Breast epithelium (tissue), 4 donors: ENCODE measurements at places on chromosomes 7 and 10.

DNA sequence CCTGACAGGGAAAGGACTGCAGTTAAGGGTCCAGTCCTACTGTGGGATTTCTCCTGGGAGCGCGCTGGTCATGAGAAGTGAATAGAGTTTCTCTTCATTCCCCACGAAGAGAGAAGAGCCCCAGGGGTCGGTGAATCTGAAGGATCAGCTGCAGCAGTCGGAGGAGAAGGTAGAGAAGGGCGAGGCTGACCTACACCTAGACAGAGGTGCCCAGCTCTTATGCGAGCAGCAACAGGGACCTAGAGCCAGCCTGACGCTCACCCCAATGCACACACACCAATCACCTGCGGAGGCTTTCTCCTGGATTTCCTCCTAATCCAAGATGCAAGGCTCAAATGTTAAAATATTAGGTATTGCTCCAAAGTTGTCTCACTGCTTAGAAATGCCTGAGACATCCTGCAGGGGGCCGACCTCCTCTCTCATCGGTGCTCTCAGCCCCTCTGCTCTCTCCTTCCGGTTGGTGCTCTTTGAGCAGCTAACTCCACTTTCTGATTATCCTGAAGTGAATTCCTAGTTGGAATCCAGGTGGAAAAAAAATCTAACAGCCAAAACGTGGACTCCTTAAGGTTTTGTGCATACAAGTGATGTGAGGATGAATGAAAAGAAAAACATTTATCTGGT, 176.4 kb downstream of the AHR start:
- no peak for DNase-seq

- DNase-seq: no peak
Observed at GRCh38 chr10:92420546-92421275, 129.7 kb downstream of the MARCHF5 start.

DNA sequence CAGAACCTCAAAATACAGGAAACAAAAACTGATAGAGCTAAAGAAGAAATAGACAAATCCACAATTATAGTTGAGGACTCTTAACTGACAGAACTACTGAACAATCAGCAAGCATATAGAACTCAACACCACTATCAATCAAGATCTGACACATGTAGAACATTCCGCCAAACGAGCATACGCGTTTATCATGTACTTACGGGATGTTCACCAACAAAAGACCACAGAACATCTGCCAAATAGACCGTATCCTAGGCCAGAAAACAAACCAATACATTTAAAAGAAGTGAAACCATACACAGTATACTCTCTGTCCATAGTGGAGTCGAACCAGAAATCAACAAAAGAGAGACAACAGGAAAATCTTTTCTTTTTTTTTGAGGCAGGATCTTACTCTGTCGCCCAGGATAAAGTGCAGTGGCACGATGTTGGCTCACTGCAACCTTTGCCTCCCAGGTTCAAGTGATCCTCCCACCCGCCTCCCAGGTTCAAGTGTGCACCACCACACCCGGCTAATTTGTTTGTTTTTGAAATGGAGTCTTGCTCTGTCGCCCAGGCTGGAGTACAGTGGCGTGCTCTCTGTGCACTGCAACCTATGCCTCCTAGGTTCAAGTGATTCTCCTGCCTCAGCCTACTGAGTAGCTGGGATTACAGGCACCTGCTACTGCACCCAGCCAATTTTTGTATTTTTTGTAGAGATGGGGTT, 5.1 kb downstream of the GNA12 start:
- no peak for DNase-seq

- DNase-seq: no peak
Observed at GRCh38 chr10:12412666-12413368, 63.5 kb downstream of the CAMK1D start.

DNA sequence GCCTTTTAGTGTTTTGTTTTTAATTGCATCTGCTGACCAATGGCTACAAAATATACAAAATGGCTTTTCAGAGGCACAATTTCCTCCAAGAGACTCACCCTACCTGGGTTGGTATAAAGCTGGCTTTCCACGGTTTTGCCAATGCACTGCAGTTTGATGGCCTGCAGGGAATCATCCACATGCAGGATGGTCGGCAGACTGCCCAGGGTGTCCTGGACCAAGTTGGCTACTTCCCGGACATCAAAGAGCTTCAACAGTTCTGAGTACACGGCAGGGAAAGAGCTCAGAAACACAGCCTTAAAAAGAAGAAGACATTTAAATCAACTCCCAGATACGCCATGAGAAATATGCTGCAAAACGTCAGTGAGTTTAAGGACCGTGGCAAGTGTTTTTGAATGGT, 301.0 kb upstream of the IMMP2L start:
- DNase-seq: no peak

- no peak for DNase-seq
Observed at GRCh38 chr7:140571538-140572122, 69.0 kb downstream of the DENND2A start.

GRCh38 chr10:11012421-11013295, 5.0 kb upstream of the CELF2 start:
- no peak for DNase-seq

GRCh38 chr7:31633894-31634494, 53.0 kb upstream of the PPP1R17 start:
- peak; percentile 55 for DNase-seq

DNA sequence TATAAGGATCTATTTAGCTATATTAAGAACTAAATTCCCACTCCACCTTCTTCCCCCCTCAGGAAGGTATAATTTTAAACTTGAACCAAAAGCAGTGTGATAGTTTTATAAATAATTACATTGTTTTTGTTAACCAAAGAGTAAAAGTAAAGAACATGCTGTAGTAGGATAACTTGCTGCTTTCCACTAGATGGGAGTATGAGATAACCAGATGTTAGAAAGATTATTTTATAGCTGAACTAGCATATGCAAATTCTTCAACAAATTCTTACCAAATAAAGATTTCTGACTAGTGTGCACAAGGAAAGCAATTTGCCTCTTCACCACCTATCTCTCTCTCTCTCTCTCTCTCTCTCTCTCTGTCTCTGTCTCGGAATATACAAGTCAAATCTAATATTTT, 31.8 kb downstream of the TES start:
- DNase-seq: no peak

DNA sequence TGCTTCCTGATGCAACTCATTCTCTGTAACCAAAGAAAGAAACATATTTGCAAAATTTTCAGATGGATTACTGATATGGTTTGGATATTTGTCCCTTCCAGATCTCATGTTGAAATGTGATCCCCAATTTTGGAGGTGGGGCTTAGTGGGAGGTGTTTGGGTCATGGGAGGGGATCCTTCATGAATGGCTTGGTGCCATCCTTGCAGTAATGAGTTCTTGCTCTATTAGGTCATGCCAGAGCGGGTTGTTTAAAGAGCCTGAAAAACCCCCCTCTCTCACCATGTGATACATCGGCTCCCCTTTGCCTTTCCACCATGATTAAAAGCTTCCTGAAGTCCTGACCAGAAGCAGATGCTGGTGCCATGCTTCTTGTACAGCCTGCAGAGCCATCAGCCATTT, 43.8 kb upstream of the PRKG1 start:
- no peak for DNase-seq

- peak; percentile 12 for DNase-seq
Observed at GRCh38 chr10:131975003-131975402, 6.7 kb downstream of the BNIP3 start.

GRCh38 chr10:14742815-14743214, 31.9 kb downstream of the FAM107B start:
- DNase-seq: no peak

GRCh38 chr7:82598958-82599357, 155.4 kb upstream of the CACNA2D1 start:
- no peak for DNase-seq

DNA sequence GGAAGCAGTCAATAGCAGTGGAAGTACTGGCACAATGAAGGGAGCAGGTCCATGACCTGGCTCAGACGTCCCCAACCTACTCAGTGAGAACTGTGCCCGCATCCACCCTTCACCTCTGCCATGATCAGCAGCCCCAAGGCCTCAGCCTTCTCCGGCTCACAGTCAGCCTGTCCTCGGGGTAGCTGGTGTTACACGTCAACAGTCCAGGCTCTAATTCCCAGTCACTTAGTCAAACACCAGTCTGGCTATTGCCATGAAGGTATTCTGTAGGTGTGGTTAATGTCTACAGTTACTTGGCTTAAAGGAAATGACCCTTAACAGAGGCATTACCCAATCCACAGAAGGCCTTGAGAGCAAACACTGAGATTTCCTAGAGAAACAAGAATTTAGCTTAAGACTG, 49.1 kb downstream of the GRB10 start:
- no peak for DNase-seq

DNA sequence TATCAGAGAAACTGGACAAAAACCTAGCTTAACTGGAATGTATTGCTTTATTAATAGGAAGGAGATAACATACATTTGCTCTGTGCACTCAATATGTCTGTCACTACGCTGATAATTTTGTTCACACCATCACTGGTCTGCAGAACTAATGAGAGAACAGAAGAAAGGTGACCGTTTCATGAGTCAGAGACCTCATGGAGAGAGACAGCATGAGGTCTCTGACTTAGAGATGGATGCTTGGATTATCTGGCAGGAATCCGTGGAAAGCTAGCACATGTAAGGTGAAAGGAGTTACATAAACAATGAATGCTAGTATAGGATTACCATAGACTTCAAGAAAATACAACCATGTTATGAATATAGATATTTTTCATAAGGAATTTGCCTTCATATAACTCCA, 947.3 kb downstream of the IPMK start:
- no peak for DNase-seq

- DNase-seq: peak; percentile 39
Observed at GRCh38 chr10:47369251-47369894, 14.7 kb downstream of the ZNF488 start.

DNA sequence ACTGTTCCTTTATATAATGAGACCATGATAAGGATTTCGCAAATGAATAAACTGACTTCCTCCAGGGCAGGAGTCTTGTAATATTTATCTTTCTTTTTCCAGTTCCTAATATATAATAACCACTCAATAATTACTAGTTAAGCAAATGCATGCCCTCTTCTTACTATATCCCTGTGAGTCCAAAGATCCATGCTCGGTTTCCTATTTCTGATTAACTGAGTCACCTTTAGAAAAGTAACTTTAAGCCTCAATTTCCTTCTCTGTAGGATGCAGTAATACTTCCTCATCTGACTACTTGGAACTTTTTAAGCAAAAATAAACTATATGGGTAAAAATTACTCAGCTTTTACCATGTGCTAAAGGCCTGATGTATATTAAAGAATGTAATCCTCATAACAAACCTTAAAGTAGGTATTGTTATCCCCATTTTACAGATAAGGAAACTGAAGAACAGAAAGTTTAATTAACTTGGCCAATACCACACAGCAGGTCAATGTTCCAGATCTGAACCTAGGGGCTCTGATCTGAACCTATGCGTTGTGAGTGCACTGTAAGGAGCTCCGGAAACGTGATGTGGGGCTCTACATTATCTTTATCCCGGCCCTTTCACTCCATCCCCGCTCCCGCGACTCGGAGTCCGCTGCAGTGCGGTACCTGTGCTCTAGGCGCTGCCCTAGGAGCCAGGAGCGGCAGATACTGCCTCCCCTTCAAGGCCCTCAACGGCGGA, 458 bp downstream of the COX15 start:
- no peak for DNase-seq

DNA sequence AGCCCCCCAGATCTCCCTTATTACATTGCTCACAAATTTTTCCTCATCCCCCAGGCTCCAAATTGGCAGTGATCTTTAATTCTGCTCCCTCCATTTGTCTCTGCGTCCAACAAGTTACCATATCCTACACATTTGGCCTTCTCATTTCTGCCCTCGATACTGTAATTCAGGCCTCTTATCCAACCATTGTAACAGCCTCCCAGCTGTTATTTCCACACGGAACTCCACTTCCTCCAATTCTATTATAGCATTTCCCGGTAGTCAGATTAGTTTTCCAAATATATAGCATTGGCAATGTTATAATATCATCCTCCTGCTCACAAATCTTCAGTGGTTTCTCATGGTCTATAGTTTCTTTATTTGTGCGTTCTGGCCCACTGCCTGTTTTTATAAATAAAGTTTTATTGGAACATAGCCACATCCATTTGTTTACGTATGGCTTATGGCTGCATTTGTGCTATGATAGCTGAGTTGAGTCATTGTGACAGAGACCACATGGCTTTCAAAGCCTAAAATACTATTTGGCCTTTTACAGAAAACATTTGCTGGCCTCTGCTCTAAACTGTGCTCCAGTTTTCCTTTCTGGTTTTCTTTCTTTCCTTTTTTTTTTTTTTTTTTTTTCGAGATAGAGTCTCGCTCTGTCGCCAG, 126.5 kb upstream of the ZNF438 start:
- no peak for DNase-seq

DNA sequence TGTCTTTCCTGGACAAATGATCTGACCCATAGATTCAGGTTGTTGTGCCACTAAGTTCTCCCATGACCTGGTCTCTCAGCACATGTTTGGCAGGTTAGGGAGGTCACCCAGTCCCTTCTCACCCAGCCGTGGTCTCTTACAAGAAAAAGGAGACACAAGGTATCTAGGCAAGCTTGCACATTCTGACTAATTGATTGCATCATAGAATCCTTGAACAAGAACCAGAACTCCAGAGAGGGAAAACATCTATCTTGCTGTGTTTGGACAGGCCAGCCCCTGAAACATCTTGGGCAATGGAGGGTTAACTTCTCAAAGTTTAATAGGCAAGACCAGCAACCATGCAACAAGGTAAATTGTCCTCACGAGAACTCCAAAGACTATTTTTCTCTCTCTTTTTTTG, 8.5 kb upstream of the HK1 start:
- DNase-seq: no peak

DNA sequence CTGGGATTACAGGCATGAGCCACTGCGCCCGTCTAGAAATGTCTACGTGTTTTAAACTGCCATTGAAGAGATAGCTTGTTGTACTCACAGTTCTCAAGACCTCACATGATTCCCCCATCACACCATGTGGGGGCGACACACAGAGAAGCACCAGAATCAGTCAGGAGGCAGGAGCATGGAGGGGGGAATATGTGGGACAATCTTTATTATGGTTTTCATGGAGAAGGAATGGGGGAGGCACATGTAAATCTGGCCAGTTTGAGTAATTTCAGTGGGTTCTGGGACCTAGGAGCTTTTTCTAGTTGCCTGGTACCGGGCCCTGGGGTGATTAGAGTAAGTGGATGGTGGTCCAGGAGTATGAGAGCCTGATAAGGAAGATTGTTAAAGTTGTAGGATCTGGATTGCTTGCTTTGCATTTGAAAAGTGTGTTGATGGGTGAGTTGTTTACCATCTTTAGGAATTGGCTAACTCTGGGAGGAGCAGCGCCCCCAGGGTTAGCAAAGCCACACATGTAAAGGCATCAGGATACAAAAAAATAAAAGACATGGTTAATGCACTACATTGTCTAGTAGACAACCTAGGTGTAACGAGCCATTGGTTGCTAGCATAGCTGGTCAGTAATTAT, 85.4 kb upstream of the SLC13A1 start:
- DNase-seq: no peak
